ENCODE measurements at places on chromosomes 5 and 9.

GRCh38 chr5:82106207-82106606 lies 134.4 kb downstream of the ATG10 start:
- no peak for DNase-seq

GRCh38 chr9:136793086-136793946 lies 2.2 kb downstream of the TMEM141 start:
- DNase-seq, result peak; percentile 36

- DNase-seq, result no peak
Measured at GRCh38 chr5:140249536-140249935, 53.4 kb downstream of the PFDN1 start.

GRCh38 chr5:38547257-38547656 lies 9.2 kb downstream of the LIFR start:
- DNase-seq, result no peak

DNA sequence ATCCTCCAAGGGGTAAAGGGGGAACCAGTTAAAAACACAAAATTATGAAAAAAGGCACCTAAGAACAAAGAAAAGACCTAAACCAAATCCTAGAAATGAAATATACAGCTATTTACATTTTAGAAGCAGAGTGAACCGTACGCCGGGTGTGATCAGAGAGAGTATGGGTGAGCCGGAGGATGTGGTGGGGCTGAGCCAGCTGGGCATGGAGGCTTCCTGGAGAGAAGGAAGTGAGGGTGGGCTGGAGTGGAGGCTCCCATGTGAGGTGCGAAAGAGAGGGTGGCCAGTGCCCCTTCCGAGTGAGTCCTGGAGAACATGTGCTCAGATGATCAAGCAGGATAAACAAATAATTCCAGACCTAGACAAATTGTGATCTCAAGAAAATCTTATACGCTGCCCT lies 111.6 kb downstream of the CACNA1B start:
- no peak for DNase-seq

- no peak for DNase-seq
Measured at GRCh38 chr9:132536124-132536523, 46.3 kb upstream of the BARHL1 start.

DNA sequence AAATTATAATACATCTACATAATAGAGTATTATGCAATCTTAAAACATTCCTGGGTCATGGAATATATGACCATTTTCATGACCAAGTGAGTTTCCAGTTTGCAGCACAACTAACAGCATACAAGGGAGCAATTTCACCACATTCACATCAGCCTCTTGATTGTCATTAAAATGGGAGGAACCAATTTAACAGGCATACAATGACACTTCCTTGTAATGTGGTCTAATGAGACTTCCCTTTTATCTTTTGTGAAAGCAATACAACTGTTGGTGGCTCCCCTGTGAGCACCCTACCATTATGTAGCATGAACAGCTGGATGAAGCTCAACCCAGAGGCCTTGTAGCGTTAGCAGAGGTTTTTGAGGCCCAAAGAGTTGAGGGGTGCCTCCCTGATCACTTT lies 13.6 kb upstream of the TMOD1 start:
- DNase-seq, result no peak

DNA sequence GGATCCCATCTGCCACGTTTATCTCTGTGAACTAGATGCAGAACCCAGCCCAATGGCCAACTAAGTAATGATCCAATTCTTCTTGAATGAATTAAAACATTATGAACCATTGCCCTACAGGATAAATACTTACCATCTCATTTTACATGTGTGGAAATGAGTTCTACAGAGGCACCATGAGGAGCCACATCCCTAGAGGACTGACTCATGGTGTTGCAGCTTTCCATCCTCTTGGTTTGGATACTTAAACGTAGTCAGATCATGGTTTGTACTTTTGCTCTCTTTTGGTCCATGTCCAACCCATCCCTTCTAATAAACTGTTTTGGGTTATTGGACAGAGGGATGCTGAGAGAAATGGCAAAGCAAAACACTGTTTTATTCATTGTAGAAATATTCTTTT lies 484.8 kb downstream of the EBF1 start:
- no peak for DNase-seq

DNA sequence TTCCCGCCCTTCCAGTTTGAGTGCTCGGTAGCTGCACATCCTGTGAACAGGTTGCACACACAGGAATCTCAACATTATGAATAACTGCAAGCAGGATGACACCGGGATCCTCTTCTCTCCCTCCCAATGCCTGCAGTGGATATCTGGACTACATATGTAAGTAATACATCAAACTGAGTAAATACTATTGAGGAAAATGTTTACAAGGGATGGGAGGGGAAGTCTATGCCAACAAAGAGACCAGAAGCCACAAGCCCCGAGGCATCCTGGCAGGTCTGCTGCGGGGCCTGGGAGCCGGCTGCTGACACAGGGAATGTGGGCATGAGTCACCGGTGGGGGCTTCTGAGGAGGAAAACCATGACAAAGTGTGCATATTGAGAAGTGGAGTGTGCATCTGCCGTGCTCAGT lies 8.6 kb upstream of the ANKRD33B start:
- DNase-seq, result peak; percentile 73

GRCh38 chr9:74742792-74743730 lies 144.7 kb downstream of the TRPM6 start:
- DNase-seq, result peak; percentile 26

DNA sequence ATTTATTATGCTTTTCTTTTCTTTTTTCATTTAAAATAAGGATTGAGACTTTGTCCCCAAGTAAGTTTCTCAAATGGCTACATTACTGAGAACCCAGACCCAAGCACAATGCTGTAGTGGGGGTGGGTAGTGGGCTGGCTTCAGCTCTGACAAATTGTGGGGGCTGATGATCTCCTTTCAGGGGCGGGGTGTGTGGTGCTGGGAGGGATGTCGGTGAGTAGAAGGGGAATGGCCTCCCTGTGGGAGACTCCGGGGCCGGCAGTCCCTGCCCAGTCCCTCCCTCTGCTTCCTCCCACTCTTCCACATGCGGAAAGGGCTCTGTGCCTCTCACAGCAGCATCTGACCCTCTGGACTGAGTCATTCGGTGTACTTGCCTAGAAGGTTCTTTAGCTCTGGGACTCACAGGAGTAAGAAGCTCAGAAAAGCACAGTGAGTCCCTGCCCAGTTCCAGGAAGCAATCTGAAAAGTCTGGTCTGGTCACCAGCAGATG lies 14.3 kb downstream of the CD180 start:
- DNase-seq, result no peak

DNA sequence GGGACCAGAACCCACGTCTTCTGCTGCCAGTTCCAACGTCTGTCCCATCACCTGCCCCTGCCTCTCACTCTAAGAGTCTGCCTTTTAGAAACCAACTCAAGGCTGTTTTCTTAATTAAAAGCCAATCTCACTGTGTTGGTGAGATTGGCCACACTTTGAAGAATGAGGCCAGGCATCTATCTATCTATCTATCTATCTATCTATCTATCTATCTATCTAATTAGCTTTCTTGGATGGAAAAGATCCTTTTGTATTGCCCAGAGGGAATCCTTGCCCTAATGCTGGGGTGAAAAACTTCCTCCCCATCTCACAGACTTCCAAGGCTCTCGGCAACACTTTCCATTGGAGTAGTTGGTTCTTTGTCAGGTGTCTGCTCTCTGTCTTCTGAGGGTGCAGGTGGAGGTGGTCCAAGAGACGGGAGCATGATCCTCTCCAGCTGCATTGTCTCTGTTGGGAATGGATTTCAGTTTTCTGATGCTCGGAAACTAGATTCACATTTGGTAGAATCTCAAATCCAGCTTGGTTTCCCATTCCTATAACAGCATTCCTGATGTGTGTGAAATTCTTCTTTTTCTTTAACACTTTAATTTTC lies 57.9 kb downstream of the GALNT12 start:
- no peak for DNase-seq

DNA sequence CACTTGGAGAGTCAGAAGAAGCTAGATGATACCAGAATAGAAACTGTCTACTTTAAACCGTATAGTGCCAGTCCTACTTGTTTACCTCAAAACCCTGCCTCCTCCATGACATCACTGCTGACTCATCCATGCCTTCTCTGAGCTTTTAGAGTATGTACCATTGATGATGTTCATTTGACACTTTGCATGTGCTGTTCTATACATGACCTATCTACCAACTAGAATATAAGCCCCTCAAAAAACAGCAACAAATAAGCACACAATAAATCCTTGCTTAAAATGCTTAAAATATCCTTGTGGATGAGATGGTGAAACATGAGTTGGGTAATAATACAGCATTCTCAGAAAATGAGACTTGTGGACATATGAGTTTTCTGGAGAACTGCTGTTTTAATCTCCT lies 2.6 kb downstream of the CTNNAL1 start:
- DNase-seq, result peak; percentile 66

- DNase-seq, result no peak
Measured at GRCh38 chr9:109283012-109283411, 37.8 kb downstream of the EPB41L4B start.

DNA sequence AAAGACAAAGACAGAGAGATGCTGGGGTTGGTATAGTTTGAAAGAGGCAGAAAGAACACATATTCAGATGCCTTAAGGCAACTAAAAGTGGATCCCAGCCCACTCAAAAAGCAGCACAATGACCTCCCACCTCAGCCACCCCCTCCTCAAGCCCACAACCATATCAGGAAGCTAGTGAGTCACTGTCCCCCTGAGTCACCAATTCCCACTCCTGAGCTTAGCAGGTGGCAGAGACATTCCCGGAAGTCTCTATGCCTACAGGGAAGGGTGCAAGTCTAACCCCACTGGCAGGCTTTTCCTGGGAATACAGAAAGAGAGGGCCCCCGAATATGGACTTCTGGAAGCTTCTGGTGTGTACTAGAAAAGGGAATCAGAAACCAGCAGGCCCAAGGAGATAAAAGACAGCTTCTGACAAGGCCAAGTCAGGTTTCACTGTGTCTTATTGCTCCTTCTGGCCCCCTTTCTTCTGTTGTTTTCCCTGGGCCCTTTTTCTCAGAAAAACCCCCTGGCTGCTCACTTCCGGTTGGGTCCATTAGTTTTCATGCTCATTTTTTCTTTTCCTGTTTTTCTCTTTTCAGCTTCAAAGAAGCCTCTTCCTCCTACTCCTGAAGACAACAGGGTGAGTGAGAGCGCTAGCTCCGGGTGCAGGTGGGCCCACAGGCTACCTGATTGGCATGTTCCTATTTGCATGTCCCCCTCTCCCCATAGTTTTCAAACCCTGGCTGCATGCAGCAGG lies 36.8 kb downstream of the ITK start:
- no peak for DNase-seq

DNA sequence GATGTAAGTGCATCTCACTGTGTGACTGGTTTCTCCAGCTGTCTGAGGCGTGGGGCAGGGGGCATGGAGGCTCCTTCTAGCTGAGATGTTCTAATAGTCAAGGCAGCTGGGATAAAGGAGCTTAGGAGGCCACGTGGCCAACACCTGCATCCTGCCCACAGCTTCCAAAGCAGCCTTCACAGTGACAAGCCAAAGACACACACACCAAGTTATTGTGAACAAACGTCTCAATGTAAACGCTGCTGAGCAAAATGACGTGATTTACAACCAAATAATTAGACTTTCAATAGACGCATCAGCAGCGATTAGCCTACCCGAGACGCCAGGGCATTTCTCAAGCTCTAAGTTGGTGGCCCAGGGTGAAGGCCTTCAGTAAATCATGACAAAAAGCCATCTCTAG lies 23.2 kb upstream of the SLC25A51 start:
- DNase-seq, result no peak

DNA sequence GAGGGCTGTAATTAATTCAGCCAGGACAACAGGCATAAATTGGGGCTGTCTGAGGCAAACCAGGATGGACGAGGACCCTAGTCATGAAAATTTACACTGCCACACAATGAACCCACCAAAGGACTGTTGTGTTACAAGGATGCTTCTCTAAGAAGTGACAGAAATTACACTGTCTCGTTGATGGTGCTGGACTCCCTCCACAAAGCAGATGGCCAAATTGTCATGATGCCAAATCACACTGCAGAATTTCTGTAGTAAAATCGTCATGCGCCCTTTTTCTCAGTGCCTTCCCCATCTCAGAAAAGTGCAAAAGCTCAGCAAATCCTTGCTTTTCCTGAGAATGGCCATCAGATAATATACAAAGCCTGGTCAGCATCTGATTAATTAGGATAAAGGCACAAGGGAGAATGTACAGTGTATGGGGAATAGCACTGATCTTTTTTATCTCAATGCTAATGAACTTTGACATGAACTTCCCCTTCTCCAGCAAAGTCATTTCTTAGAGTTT lies 545.8 kb downstream of the CSNK1G3 start:
- no peak for DNase-seq

DNA sequence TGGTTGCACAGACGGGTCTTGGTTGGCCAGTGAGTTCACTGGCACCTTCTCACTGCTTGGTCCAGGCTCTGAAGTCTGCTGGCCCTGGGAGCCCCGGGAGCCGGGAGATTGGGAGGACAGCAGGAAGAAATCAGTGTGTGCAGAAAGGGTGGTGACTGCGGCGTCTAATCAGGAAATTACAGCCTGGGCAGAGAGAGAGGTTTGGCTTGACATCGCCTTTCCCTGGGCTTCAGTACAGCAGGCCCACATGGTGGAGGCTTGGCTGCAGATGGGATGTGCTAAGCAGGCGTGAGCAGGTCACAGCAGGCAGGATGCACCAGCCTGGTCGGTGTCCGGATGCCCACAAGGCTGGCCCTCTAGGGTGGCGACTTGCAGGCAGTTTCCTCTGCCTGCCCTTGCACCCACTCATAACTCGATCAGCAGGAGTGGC lies 17.2 kb downstream of the PITX1 start:
- DNase-seq, result no peak

- DNase-seq, result no peak
Measured at GRCh38 chr5:65142511-65143011, 339.2 kb downstream of the ADAMTS6 start.

- DNase-seq, result peak; percentile 52
Measured at GRCh38 chr5:149581192-149581861, at the start of gene ARHGEF37. ARHGEF37 (plus strand) TSS chr5:149581498; CDS start chr5:149597770, 16,272 bp downstream.

DNA sequence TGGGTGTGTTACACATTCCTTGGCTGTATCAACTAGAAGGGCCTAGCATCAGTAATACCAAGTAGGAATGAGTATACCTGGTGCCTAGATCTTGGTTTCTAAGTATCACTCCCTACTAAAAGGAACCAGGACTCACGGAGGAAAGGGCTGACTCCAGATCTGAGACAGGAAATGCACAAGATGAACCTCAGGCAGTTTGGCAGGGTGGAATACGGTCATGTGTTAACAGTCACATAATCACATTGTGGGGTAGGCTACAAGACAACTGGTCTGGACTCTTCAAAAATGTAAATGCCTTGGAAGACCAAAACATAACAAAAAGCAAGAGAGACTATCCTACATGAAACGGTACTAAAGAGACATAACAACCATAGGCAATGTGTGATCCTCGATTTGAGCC lies 158.8 kb downstream of the CRB2 start:
- DNase-seq, result no peak

- no peak for DNase-seq
Measured at GRCh38 chr9:119477197-119477596, 108.0 kb upstream of the BRINP1 start.

GRCh38 chr5:172641359-172642050 lies 442 bp downstream of the NEURL1B start:
- DNase-seq, result no peak

DNA sequence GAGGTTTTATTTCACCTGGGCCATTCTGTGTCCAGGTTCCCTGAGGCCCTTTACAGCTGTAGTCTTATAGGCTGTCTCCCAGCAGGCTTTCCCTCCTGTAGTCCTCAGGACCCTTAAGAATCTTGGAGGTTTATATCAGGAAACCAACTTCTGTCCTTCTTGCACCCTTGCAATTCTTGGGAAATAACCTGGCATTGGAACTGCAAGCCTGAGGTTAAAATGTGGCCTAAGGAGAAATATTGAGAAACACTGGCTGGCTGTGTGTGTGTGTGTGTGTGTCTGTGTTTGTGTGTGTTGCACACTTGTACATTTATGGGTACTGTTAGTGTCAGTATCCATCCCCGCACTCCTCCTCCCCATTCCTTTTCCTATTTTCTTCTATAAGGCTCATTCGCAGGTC lies 168.9 kb downstream of the PAPPA start:
- DNase-seq, result no peak
